AG20443 (cell line): ENCODE measurements at places on chromosomes 7 and 10.

DNA sequence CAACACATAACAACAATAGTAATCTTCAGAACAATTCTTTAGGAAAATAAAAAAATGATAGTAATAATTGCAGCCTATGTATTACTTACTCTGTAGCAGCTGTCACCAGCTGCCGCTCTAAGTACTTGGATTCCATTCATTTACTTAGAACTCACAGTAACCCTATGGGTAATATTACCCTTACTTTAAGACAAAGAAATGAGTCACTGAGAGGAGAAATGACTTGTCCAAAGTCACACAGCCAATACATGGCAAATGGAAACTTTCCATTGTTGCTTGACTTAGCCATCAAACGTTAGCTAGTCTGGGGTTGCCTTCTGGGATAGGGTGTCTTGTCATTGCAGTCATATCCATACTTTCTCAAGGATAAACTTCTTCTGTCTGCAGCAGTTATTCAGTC is 3.6 kb downstream of the CCNY start:
- DNase-seq, result no peak

DNA sequence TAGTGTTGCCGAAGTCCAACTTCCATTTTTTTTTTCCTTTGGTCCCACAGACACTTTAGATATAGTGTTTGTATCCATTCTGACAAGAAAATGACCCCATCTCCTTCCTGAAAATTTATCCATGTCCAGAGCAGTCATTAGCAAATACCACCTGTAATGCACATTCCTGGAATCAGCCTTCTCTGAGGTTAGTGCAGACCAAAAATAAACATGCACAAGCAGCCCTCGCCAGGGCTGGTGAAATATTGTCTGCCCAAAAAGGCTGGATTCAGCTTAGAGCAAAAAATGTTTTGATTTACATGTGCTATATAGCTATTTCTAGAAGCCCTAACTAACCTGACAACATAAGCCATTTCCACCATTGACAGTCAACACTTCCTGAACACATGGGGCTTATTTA is 145.7 kb downstream of the TAX1BP1 start:
- DNase-seq, result no peak

DNA sequence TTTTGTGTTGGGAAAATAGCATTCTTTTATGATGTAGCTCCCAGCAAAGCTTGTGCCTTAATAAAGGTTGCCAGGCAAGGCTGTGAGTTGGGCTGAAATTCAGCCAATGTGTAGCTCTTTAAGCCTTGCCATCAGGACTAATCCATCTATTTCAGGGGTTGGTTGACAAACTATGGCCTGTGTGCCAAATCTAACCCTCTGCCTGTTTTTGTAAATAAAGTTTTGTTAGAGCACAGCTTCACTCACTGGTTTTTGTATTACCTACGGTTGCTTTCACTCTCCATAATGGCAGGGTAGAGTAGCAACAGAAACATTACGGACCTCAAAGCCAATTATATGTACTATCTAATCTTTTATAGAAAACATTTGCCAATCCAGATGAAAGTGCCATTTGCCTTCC is 638.1 kb upstream of the POT1 start:
- no peak for DNase-seq

- DNase-seq, result no peak
Observed at GRCh38 chr10:21515361-21516241, 9.9 kb downstream of the SKIDA1 start.

- DNase-seq, result peak; percentile 45
Observed at GRCh38 chr10:68156373-68157185, 47.3 kb downstream of the MYPN start.

DNA sequence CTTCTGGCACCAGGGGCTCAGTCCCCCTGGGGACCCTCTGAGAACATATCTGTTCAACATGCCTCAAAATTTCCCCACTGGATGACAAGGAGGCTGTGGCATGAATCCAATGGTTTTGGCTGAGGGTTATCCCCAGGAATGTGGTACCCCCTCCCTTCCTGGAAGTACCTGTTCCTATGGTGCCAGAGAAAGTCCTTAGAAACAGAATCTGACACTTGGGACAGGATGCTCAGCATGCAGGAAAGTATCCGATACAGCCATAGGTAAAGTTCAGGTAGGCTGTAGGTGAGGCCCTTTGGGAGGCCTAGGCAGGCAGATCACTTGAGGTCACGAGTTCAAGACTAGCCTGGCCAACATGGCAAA is 42.7 kb upstream of the A1CF start:
- no peak for DNase-seq

DNA sequence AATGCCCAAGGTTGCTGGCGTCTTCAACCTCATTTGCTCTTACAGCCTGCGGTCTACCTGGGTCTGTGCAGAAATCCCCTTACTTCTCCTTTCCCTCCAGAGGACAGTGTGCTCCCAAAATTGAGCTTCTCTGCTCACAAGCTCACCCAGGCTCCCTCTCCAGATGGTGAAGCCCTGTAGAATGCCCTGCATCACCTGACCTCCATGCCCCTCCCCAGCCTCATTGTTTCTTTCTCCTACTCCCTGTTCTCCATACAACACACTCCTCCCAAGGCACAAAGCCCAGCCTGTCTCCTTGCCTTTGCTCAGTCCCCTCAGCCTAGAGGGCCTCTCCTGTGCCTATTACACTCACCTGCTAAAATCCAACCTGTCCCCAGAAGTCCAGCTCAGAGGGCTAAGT is 3.5 kb downstream of the CRHR2 start:
- no peak for DNase-seq

DNA sequence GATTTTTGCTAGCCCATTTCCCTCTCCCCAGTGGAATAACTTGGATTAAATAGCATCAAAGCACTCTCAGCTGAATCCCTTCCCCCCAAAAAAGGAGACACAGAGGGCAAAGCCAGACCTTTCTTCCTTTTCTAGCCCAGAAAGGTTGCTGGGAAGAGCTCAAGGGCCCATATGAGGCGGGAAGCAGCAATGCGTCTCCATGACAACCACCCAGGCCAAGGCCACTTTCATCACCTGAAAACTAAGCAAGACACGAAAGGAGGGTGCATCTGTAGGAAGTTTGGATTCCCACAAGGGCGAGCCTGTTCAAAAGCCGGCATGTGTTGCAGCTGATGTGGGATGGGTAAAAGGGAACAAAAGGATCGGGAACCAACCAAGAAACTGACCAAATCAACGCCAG is 229.1 kb downstream of the PLXNA4 start:
- DNase-seq, result no peak

- DNase-seq, result no peak
Observed at GRCh38 chr10:110646417-110647135, 2.4 kb downstream of the RBM20 start.

DNA sequence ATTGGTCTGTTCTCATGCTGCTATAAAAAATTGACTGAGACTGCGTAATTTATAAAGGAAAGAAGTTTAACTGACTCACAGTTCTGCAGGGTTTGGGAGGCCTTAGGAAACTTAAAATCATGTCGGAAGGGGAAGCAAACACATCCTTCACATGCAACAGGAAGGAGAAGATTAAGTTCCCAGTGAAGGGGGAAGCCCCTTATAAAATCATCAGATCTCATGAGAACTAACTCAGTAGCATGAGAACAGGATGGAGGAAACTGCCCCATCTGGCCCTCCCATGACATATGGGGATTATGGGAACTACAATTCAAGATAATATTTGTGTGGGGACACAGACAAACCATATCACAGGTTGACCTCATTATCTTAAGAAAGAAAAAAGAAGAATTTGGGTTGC is 134.5 kb downstream of the PPP1R3A start:
- DNase-seq, result no peak

DNA sequence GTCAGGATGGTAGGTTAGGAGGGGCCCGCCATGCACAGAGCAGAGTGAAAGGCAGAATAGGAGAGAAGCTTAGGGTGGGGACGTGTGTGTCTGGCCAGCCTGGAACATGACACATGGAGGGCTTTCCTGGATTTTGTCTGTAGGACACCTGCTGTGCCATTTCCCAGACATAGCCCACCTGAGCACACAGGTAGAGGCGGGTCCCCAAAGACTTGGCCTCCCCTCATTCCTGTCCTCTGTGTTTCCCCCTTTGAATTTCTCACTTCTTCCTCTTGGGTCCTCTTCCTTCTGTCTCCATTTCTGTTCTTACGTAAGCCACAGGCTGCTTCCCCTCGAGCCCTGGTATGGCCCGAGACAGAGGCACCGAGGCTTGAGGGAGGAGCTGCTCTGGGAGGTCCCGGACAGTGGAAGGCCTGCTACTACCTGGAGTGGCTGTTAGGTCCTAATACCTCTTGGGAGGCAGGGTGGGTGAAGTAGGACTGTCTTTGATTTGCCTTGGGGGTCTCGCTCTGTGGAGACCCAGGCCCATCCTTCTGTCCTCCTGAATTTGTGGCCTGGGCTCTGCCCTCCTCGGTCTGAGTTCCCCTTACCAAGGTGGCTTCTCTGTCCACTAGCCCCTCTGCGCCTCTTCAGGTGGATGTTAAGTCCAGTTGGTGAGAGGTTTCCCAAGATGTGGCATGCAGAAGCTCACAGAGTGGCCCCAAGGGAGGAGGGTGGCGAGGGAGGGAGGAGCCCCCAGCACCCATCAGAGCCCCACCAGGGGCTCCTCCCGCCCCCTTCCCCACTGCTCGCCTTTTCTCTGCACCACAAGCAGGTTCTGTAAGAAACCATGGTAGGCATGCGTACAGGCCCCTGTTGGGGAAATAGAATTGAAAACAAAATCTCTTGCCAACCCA is 5.5 kb downstream of the ZNF775 start:
- no peak for DNase-seq

GRCh38 chr10:3714967-3715366 is 70.0 kb downstream of the KLF6 start:
- no peak for DNase-seq

GRCh38 chr10:71757399-71757922 is 15.9 kb downstream of the VSIR start:
- no peak for DNase-seq

GRCh38 chr10:31908157-31908556 is 20.5 kb downstream of the ARHGAP12 start:
- peak; percentile 22 for DNase-seq

- no peak for DNase-seq
Observed at GRCh38 chr10:125004571-125005311, 62.8 kb downstream of the ZRANB1 start.

DNA sequence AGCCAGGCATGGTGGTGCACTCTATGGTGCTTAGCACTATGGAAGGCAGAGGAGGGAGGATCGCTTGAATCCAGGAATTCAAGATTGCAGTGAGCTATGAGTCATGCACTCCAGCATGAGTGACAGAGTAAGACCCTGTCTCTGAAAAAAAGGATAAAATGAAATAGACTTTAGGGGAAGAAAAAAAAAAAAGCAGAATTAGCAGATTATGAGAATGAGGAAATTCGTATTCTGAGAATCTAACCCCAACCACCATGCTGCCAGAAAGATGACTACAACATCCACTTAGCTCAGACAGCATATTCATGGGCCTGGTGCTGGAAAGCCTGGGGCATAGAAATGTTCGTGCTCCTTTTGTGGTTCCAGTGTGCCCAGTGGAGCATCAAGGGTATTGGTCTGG is 63.3 kb downstream of the TMEM26 start:
- no peak for DNase-seq

DNA sequence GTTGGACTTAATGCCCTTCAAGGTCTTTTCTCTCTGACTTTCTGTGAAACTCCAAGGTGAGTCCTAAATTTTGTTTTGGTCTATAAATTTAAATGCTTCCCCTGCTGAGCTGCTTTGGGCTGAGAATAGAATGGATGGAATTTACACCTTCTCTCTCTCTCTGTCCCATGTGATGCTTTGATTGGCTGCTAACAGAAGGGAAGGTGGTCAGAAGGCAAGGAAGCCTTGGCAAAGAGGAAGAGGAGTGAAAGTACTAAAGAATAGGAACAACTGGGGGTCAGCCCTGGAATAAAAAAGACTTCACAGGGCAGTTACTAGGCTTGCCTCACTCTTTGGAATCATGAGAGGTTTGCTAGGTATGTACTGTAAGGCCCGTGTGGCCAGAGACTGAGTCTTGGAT is 260.2 kb downstream of the AUTS2 start:
- no peak for DNase-seq

DNA sequence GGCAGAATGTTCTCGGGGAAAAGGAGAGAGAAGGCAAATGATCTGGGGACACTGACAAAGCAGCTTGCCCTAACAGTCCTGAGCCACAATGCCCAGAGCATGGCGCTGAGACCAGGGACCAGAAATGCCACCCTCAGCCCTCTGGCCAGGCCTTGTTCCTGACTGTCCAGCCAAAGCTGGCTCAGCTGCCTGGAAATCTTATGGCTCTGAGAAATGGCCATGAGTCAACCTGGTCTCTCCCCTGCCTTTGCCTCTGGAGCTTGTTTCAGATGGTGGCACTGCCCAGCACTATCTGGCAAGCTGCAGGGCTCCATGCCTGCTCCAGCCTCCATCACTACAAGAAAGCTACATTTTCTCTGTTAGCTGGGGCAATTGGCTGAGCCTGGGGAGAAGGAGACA is 90.5 kb upstream of the PLXNA4 start:
- peak; percentile 44 for DNase-seq

DNA sequence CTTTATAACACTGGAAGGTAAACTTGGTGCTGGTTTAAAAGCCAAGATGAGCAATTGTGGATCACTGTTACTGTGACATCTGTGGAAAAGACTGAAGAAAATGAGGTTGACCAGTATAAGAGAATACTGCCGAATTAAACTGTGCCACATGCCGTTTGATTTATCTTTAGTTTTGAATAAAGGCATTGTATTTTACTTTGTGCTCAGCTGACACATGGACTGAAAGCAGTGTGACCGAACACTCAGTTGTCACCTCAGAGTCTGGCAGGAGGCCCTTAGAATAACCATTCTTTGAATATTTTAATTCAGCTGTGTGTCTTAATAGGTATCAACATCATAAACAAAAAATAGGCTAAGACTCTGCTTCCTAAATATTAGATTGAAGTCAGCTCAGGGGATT is 133.7 kb upstream of the GJD4 start:
- no peak for DNase-seq

GRCh38 chr7:65980478-65981250 is 1.3 kb downstream of the GUSB start:
- peak; percentile 29 for DNase-seq

DNA sequence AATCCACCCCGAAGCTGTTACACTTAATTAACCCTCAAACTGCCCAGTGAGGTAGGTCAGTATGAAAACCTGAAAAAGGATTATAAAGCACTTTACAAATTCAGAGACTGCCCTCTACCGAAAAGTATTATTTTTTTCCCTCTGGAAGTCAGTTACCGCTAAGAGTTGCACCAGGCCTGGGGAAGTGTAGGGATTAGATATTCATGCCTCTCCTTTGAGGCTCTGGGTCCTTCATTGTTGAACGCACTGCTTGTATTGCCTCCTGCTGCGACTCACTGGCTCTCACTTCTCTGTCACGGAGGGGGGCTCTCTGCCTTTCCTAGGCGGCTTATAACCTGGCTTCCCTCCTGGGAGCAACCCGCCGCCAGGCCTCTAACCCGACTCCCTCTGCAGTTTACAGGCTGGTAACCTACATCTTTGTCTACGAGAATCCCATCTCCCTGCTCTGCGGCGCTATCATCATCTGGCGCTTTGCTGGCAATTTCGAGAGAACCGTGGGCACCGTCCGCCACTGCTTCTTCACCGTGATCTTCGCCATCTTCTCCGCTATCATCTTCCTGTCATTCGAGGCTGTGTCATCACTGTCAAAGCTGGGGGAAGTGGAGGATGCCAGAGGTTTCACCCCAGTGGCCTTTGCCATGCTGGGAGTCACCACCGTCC is 2.7 kb downstream of the RHBDD2 start:
- DNase-seq, result no peak

GRCh38 chr10:121404611-121405010 is 193.6 kb downstream of the FGFR2 start:
- DNase-seq, result no peak
